ENCODE measurements at places on chromosomes 2 and 18. TPM values are rescaled to one million over a fixed set of nuclear protein-coding genes. Genes with fewer than 3 reads are reported as not detected.

The PGAP1 gene
- total RNA-seq, result 44.2 TPM

The CD28 gene
- total RNA-seq, result 128 TPM

The CRYGD gene
- not detected for total RNA-seq

The C2orf78 gene
- not detected for total RNA-seq

The TCF4 gene
- total RNA-seq, result 1.3 TPM

The MAL gene
- total RNA-seq, result 366 TPM

The TWIST2 gene
- total RNA-seq, result not detected

The OTOF gene
- total RNA-seq, result 0.96 TPM

The NXPH2 gene
- total RNA-seq, result not detected

The RFTN2 gene
- total RNA-seq, result not detected

Measured in activated naive CD4-positive, alpha-beta T cell treated with anti-CD3 and anti-CD28 coated beads, Interleukin-2, amount 10 ng/mL, durations not matched to agents 5 hours and 36 hours (primary cell).